ENCODE measurements at places on chromosomes 5 and 9.

DNA sequence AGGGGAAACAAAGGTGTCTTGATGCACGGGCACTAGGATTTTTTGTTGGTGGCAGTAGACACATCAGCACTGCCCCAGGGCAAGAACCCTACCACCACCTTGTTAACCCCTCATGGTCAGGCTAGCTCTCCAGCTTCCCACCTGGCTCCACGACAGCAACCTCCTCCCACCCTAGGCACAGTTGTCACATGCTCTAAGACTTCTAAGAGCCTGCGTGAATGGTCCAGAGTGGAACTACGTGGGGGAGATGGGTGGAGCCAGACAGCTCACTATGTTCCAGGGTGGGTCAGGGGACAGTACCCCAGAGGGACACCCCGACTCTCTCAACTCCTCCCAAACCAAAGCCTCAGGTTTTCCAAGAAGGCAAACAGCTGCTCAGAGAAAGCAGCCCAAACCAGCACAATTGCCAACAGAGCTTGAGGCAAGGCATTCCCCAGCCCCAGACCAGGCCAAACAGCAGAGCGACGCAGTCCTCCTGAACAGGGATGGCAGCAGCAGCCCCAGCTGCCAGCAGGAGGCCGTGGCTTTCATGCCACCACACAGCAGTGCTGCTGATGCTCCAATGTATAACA, 78.0 kb downstream of the NRG2 start:
- H3K4me1 ChIP-seq, result no peaks in the 10 kb centered on the region
- no peaks in the 10 kb centered on the region for H3K36me3 ChIP-seq
- H3K27ac ChIP-seq, result no peak overlapping the region

- H3K36me3 ChIP-seq, result no peaks in the 10 kb centered on the region
- no peak overlapping the region for H3K27ac ChIP-seq
Measured at GRCh38 chr5:98679963-98680362, 93.5 kb upstream of the RGMB start.

GRCh38 chr5:175572886-175573285, 85.0 kb upstream of the HRH2 start:
- H3K4me1 ChIP-seq, result no peaks in the 10 kb centered on the region
- H3K36me3 ChIP-seq, result no peaks in the 10 kb centered on the region
- H3K4me3 ChIP-seq, result no peak overlapping the region
- DNase-seq, result no peak
- H3K27me3 ChIP-seq, result peaks cover 2% of the 10 kb centered on the region

- no peak overlapping the region for H3K27ac ChIP-seq
- H3K4me3 ChIP-seq, result no peak overlapping the region
- no peaks in the 10 kb centered on the region for H3K36me3 ChIP-seq
- DNase-seq, result no peak
- no peaks in the 10 kb centered on the region for H3K27me3 ChIP-seq
Measured at GRCh38 chr5:165139721-165140120, 1634.3 kb downstream of the MAT2B start.

- no peaks in the 10 kb centered on the region for H3K27me3 ChIP-seq
- H3K4me3 ChIP-seq, result no peak overlapping the region
- no peak overlapping the region for H3K27ac ChIP-seq
- no peaks in the 10 kb centered on the region for H3K4me1 ChIP-seq
- DNase-seq, result no peak
Measured at GRCh38 chr9:125966959-125967711, 220.0 kb downstream of the PBX3 start.

DNA sequence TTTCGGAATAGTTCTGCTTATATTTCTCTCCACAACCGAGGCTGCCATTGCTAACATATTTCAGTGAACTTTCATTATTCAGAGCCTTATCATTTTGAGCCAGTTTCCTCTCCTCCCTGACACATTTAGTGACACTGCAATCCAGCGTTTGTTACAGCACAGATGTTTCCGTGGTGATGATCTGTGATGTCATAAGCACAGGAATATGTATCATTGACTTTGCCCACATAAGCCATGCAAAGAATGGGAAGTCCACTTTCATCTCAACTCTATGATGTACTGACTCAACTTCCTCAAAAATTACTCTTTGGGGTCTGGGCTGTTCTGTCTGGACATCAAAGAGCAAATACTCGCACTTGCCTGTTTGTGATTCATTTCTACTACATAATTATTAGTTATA, 291.8 kb downstream of the EBF1 start:
- H3K27me3 ChIP-seq, result no peaks in the 10 kb centered on the region
- H3K36me3 ChIP-seq, result no peaks in the 10 kb centered on the region
- H3K27ac ChIP-seq, result no peak overlapping the region
- no peak for DNase-seq
- peaks cover 12% of the 10 kb centered on the region for H3K4me1 ChIP-seq
